IPS DF 6.9 (cell line): ENCODE measurements at places on chromosomes 1 and 21.
A peak's percentile ranks its signal among the peaks of the same experiment; 100 is the strongest.

GRCh38 chr1:12232221-12232620 is 2.4 kb downstream of the VPS13D start:
- no peak overlapping the region for H3K27ac ChIP-seq
- no peak overlapping the region for H3K4me3 ChIP-seq
- no peaks in the 10 kb centered on the region for H3K36me3 ChIP-seq
- DNase-seq = no peak
- H3K27me3 ChIP-seq = no peaks in the 10 kb centered on the region
- H3K4me1 ChIP-seq = no peaks in the 10 kb centered on the region

DNA sequence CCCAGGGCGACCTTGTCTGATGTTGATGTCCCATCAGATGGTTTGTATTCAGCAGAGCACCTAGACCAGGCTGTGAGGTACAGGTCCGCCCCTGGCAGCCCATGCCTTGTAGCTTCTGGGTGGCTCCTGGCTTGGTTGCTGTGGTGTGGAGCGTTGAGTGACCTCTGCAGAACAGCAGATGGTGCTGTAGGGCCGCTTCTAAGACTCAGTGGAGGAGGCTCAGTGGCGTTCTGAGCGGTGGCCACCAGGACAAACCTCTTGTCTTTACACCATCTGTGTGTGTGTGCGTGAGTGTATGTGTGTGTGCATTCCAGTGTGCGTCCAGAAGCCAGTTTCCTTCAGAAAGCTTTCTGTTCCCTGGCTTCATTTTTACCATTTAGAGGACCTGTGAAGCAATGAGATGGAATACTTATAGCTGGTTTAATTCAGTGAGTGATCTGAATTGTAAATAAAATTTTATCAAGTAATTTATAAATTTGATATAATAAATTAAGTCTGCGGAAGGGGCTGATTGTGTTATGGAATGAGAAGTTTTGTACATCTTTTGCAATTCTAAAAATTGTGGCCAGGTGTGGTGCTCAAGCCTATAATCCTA is 66.1 kb downstream of the ADARB1 start:
- H3K27me3 ChIP-seq = no peaks in the 10 kb centered on the region
- no peaks in the 10 kb centered on the region for H3K36me3 ChIP-seq
- no peak overlapping the region for H3K27ac ChIP-seq
- peak; percentile 76 for DNase-seq
- H3K4me3 ChIP-seq = no peak overlapping the region

DNA sequence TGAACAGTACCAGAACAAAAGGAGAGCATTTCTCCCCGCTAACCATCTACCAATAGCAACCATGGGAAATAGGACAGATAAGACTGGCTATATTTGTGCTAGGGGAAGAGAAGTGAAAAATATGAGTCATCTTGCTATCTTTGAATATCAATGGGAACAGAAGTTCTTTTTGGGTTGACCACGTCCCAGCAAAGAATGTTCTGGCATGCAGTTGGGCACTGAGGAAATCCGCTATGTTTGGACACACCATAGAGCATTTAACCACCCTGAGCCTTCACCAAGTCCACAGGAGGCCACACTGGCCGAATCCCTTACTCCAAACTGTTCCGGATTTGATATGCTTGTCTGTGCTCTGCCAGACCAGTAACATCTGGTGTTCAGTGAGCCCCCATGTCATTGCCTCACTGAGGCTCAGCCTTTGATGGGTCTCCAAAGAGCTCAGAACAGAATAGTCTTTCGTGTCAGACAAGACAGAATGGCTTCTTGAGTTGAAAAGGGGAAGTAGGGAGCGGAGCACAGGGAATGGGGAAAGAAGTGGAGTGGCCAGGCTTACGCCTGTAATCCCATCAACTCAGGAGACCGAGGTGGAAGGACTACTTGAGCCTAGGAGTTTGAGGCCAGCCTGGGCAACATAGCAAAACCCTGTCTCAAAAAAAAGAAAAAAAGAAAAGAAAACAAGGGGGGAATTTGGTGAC is 81.4 kb downstream of the SMYD2 start:
- H3K4me3 ChIP-seq = no peak overlapping the region
- peaks cover 14% of the 10 kb centered on the region for H3K36me3 ChIP-seq
- no peaks in the 10 kb centered on the region; the same call in 1 of the 2 replicates for H3K27me3 ChIP-seq
- no peaks in the 10 kb centered on the region for H3K4me1 ChIP-seq
- no peak for DNase-seq
- H3K27ac ChIP-seq = no peak overlapping the region

DNA sequence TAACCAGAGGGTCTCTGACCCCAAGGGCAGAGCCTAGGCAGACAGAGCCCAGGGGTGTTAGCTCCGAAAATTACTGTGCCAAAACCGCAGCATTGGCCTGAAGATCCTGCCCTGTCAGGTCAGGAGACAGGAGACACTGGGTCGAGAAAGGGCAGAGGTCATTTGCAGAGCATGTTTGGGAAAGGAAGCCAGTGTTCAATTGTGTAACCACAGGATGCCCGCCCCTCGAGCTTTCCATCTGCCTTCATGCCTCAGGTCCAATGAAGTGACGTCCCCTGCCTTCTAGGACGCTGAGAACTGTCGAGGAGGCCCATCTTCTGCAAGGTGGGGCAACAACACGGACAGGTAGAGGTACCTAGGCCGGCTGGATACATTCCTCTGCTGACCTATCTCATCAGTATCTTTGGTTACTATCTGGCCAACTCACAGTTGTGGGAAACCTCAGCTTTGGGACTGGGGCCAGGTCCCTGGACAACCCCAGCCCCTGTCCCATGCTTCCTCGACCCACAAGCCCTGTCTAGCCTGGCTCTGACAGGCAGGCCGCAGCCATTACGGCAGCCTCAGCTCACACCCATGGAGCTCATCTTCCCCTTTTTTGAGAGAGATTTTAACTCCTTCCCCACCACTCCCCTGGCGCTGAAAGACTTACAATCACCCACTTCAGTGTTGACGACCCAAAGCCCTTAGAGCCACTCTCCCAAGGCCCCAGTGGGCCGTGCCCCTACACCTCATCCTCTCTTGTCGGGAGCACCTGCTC is 1.3 kb downstream of the ARL8A start:
- H3K4me3 ChIP-seq = peak overlapping the region; percentile 76; the same call in 1 of the 2 replicates
- H3K27ac ChIP-seq = no peak overlapping the region
- no peaks in the 10 kb centered on the region for H3K27me3 ChIP-seq
- peaks cover 6% of the 10 kb centered on the region for H3K4me1 ChIP-seq
- H3K36me3 ChIP-seq = no peaks in the 10 kb centered on the region
- DNase-seq = no peak

- H3K4me3 ChIP-seq = no peak overlapping the region
- DNase-seq = no peak
- no peaks in the 10 kb centered on the region for H3K27me3 ChIP-seq
- no peak overlapping the region for H3K27ac ChIP-seq
- H3K4me1 ChIP-seq = no peaks in the 10 kb centered on the region
- peaks cover 2% of the 10 kb centered on the region; the same call in 1 of the 2 replicates for H3K36me3 ChIP-seq
Measured at GRCh38 chr1:174931214-174931613, 68.5 kb upstream of the CACYBP start.
